ENCODE measurements at places on chromosomes 5 and 9.

DNA sequence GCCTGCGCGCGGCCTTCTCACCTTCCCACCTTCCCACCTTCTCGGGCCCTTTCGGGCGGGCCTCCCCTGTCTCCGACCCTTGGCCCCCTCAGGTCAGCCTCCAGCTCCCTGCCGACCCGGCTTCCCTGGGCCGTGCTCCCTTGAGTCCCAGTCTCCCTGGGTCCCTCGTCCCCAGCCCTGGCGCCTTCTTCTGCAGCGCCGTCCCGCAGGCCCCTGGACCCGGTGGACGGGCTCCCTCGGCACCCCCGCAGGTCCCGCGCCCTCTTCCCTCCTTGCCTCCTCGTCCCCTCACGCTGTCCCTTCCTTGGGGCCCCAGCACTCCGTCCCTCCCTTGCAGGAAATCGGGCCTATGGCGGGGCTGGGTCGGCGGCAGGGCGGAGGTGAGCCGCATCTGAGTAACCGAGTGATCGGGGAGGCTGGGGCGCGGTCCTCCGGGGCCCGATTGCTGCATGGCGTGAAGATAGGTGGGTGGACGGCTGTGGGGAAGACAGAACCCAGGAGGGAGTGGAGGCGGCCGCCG, 7.6 kb downstream of the ARPC5L start:
- H3K27me3 ChIP-seq: no peaks in the 10 kb centered on the region
- H3K4me1 ChIP-seq: peaks cover 59% of the 10 kb centered on the region
- DNase-seq: peak; percentile 29
- H3K27ac ChIP-seq: peak overlapping the region; percentile 94
- peaks cover 26% of the 10 kb centered on the region for H3K36me3 ChIP-seq
- peak overlapping the region; percentile 91 for H3K4me3 ChIP-seq

DNA sequence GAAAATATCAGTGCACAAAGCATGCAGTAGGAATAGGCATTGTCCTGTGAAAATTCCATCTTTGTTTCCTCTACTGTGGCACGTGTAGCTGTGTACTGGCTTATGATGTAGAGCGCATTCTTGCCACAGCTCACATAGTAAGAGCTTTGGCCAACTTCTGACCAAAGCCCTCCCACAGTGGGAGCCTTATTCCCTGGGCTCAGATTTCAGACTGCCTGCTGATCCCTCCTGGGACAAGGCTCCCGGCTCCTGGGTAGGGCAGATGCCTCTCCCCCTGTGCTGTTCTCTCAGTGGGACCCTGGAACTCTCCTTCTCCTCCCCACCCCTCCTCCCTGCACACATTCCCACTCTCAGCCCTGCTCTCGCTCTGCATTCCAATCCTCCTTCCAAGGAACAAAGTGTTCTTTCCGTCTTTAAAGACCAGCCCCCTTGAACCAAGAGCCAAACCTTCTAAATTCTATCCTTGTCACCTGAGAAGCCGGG, 17.5 kb downstream of the LCP2 start:
- peaks cover 55% of the 10 kb centered on the region for H3K36me3 ChIP-seq
- H3K27ac ChIP-seq: peak overlapping the region; percentile 88
- no peaks in the 10 kb centered on the region for H3K27me3 ChIP-seq
- no peak for DNase-seq
- H3K4me3 ChIP-seq: peak overlapping the region; percentile 65
- peaks cover 96% of the 10 kb centered on the region for H3K4me1 ChIP-seq

GRCh38 chr5:155004138-155004744, 9.3 kb upstream of the KIF4B start:
- peak; percentile 28 for DNase-seq
- no peaks in the 10 kb centered on the region for H3K36me3 ChIP-seq
- no peaks in the 10 kb centered on the region for H3K4me1 ChIP-seq
- H3K27ac ChIP-seq: no peak overlapping the region
- no peak overlapping the region for H3K4me3 ChIP-seq

- H3K4me1 ChIP-seq: no peaks in the 10 kb centered on the region
- H3K27ac ChIP-seq: no peak overlapping the region
- no peaks in the 10 kb centered on the region for H3K27me3 ChIP-seq
- peaks cover 27% of the 10 kb centered on the region for H3K36me3 ChIP-seq
These were observed 32.2 kb downstream of the APTX start for GRCh38 chr9:32969270-32969669.

DNA sequence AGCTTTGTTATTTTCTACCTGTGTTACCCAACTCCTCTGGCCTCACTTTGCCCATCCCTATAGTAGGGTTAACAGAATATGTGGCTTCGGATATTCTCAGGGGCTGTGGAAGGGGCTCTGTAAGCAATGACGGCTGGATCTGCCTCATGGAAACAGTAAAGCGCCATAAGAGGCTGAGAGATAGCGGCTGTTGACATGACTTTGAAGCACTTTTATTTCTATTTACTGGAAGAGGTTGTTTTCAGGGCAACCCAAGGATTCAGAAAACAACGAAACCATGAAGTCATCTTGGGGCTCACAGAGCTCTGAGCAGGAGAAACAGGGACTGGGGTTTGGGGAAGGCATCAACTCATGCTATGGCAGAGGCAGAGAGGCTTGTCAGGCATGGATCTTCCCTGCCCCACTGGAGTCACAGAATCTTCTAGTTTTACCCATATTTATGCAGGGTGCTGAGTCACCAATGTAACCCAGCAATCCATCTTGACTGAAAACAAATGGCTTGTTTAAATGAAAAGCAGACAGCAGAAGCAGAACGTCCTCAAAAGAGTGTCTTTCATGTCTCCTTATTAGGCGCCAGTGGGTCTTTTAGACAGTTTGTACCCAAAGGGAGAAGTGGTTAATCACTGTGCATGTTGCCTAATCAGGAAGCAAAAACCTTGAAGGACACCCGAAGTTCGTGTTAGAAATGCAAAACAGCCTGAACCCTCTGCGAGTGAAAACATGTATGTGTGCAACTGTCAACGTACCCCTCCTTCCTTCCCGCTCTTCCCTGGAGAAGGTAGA, 113.0 kb downstream of the COL23A1 start:
- H3K27me3 ChIP-seq: no peaks in the 10 kb centered on the region
- H3K27ac ChIP-seq: no peak overlapping the region
- no peaks in the 10 kb centered on the region for H3K36me3 ChIP-seq
- no peak overlapping the region for H3K4me3 ChIP-seq
- DNase-seq: no peak

GRCh38 chr5:57834829-57835608, 352.4 kb upstream of the ACTBL2 start:
- no peaks in the 10 kb centered on the region for H3K4me1 ChIP-seq
- H3K27me3 ChIP-seq: no peaks in the 10 kb centered on the region
- H3K27ac ChIP-seq: no peak overlapping the region
- no peak for DNase-seq
- no peaks in the 10 kb centered on the region for H3K36me3 ChIP-seq
- no peak overlapping the region for H3K4me3 ChIP-seq

GRCh38 chr5:124839371-124839998, 93.0 kb upstream of the ZNF608 start:
- H3K36me3 ChIP-seq: no peaks in the 10 kb centered on the region
- H3K27ac ChIP-seq: no peak overlapping the region
- no peak for DNase-seq
- H3K27me3 ChIP-seq: no peaks in the 10 kb centered on the region
- no peak overlapping the region for H3K4me3 ChIP-seq
- H3K4me1 ChIP-seq: no peaks in the 10 kb centered on the region

DNA sequence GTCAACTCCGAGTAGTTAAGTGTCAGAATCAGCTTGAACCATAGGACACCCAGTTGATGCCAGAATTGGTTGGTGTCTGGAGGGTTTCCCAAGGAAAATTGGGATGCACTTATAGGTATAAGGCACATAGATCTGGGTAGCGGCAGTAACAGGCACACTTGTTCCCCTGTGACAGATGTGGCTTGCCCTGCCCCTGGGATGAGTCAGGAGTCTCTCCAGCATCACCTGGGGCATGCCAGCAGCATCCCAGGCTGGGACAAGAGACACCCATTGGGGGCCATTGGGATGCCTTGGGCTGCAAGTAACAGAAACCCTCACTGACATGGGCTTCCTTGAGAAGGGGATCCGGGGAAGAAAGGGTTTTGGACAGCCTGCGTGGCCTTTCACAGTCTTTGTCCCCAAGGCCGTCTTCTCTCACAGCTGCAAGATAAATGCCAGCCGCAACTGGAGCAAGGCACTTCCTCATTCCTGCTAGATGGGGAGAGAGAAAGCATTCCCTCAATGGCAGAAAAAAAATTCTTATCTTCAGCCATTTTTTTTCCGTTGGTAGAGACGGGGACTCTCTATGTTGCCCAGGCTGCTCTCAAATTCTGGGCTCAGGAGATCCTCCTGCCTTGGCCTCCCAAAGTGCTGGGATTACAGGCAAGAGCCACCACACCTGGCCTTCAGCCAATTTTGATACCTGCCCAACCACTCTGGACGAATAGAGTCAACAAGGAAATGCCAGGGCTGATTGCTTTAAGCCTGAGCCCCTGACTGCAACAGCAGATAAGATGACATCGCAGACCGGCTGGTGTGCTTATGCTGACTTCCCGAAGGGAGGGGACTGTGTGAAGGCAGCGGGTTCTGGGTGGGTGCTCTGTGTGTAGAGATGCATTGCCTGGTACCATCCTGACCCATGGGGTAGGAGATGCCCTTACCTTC, 13.3 kb upstream of the RNF130 start:
- H3K27me3 ChIP-seq: peaks cover 2% of the 10 kb centered on the region
- H3K36me3 ChIP-seq: no peaks in the 10 kb centered on the region
- H3K4me3 ChIP-seq: no peak overlapping the region
- DNase-seq: no peak
- no peaks in the 10 kb centered on the region for H3K4me1 ChIP-seq

DNA sequence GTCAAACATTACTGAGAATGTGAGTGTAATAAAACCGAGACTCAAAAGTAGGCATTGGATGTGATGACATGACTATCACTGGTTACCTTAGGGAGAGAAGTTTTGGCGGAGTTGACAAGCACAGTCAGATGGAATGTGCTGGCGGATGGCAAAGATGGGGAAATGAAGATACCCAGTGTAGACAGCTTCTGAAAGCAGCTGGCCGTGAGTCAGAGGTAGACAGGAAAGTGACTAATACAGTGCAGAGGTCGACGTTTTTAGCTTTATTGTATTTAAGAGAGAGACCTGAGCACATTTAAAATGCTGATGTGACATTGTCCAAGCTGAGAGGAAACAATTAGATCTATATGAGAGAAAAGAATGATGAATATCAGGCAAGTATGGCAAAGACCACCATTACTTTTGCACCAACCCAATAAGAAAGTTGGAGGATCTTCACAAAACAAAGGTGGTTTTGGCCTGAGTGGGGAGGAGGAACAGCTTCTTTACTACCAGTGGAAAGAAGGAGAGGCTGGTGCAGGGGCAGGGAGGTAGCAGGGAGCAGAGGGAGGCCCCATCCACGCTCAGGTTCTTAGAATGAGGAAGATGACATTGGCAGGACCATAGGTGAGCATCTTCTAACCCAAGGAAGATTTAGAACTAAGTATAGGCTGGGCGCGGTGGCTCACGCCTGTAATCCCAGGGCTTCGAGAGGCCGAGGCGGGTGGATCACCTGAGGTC, 36.7 kb upstream of the KCNIP1 start:
- H3K4me3 ChIP-seq: no peak overlapping the region
- DNase-seq: peak; percentile 61
- H3K36me3 ChIP-seq: no peaks in the 10 kb centered on the region
- H3K27me3 ChIP-seq: no peaks in the 10 kb centered on the region

- no peak overlapping the region for H3K4me3 ChIP-seq
- DNase-seq: no peak
- H3K36me3 ChIP-seq: no peaks in the 10 kb centered on the region
- peaks cover 2% of the 10 kb centered on the region for H3K27me3 ChIP-seq
These were observed 118.7 kb downstream of the PSD2 start for GRCh38 chr5:139914218-139914807.

DNA sequence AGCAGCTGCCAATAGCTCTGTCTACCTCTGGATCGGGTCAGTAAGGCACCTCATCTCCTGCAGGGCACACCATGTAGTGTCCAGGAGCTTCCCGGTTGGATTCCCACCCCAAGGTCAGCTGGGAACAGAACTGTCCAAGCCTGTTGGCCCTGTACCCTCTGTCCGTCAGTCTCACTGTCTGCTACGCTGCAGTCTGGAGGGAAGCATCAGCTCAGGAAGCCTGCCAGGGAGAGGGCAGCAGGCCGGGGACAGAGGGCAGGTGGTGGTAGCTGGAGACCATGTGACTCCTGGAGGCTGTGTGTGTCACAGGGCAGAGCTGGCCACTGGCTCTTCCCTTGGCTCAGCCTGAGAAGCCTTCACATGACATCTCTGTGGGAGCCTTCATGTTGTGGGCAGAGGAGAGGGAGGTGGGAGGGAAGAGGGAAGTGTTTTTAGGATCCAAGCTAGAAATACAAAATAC, 134.5 kb downstream of the SEC61B start:
- DNase-seq: no peak
- H3K36me3 ChIP-seq: no peaks in the 10 kb centered on the region
- no peaks in the 10 kb centered on the region for H3K4me1 ChIP-seq
- no peak overlapping the region for H3K27ac ChIP-seq
- no peak overlapping the region for H3K4me3 ChIP-seq

DNA sequence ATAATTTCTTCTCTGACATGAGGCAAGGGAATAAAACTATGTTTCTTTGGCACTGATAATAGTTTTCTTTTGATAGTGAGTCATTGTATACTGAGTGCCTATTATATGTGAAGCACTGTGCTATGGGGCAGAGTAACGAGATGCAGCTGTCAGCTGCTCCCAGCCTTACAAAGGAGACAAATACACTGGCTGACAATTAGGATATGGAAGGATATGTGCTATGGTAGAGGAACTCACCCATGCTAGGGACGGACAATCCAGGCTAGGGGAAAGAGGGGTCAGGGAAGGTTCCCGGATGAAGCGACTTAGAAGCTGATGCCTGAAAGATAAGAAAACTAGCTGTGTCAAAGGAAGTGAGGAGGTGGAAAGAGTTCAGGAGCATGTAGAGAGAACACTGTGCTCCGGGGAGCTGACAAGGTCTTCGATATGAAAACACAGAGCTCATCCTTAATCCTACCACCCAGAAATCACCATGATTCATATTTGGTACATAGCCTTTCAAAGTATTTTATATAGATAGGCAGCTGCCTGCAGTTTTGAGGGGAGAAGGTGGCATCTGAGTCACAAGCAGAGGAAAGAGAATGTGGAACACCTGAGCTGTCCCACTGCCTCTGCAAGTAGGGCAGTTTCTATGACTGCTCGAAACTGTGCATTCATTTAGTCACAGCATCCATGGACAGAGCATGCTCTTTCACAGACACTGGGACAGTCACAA, 12.1 kb downstream of the BSPRY start:
- no peak overlapping the region for H3K27ac ChIP-seq
- peaks cover 3% of the 10 kb centered on the region for H3K27me3 ChIP-seq
- no peaks in the 10 kb centered on the region for H3K4me1 ChIP-seq
- no peaks in the 10 kb centered on the region for H3K36me3 ChIP-seq
- no peak for DNase-seq

All from CD4-positive, CD25-positive, alpha-beta regulatory T cell (primary cell).